ENCODE measurements at places on chromosomes 7 and 10. TPM values are rescaled to one million over a fixed set of nuclear protein-coding genes. Genes with fewer than 3 reads are reported as not detected.

DNA sequence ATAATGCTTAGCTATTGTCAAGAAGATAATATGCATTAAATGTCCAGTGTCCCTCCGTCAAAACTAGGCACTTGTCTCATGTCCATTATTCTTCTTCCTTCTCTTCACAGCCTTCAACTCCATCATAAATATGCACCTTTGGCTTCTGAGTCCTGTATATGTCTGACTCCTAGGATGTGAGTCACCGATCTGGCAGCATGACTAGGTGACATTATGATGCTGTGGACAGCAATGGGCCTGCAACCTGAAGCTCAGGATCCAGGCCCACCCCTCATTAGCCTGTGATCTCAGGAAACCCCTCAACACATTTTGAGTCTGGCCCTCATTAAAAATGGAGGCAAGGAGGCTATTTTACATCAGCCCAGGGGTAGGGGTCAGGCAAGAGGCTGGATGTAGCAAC, 362.5 kb upstream of the ZMIZ1 start:
- H3K36me3 ChIP-seq, result no peaks in the 10 kb centered on the region
- DNase-seq, result no peak
- H3K27me3 ChIP-seq, result no peaks in the 10 kb centered on the region

GRCh38 chr7:124649397-124650014, 116.1 kb downstream of the GPR37 start:
- H3K4me1 ChIP-seq, result no peaks in the 10 kb centered on the region
- H3K36me3 ChIP-seq, result no peaks in the 10 kb centered on the region
- H3K4me3 ChIP-seq, result no peak overlapping the region
- no peak for DNase-seq

GRCh38 chr10:72858067-72858466, 35.5 kb upstream of the OIT3 start:
- H3K27ac ChIP-seq, result no peak overlapping the region
- no peak for DNase-seq
- no peak overlapping the region for H3K4me3 ChIP-seq

GRCh38 chr7:112887337-112887736, 97.1 kb upstream of the TMEM168 start:
- H3K4me3 ChIP-seq, result no peak overlapping the region
- no peaks in the 10 kb centered on the region for H3K27me3 ChIP-seq
- no peaks in the 10 kb centered on the region for H3K36me3 ChIP-seq
- no peak for DNase-seq
- peaks cover 19% of the 10 kb centered on the region for H3K4me1 ChIP-seq

GRCh38 chr7:36758879-36759278, 34.6 kb upstream of the AOAH start:
- no peak overlapping the region for H3K4me3 ChIP-seq
- H3K4me1 ChIP-seq, result no peaks in the 10 kb centered on the region
- no peak overlapping the region for H3K27ac ChIP-seq
- no peaks in the 10 kb centered on the region for H3K27me3 ChIP-seq

GRCh38 chr10:88618496-88618895, 31.9 kb downstream of the LIPJ start:
- DNase-seq, result no peak
- no peak overlapping the region for H3K27ac ChIP-seq
- H3K27me3 ChIP-seq, result no peaks in the 10 kb centered on the region
- no peak overlapping the region for H3K4me3 ChIP-seq
- no peaks in the 10 kb centered on the region for H3K4me1 ChIP-seq

DNA sequence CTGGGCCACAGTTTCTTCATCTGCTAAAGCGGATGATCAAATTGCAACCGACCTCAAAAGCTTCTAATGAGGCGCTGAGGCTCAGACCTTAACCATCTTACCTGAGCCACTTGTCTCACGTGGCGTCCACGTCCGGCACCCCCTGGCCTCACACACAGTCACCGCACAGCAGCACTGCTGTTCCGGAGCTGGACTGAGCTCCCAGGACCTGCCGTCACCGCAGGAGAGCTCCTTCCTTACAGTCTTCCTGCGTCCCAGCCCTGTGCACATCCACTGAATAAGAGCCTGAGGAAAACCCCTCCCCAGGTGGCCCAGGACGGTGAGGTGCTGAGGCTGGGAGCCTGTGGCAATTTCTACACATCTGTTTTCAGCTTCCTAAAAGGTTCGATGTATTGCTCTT, 35.7 kb downstream of the TNS3 start:
- H3K27ac ChIP-seq, result no peak overlapping the region
- H3K4me3 ChIP-seq, result no peak overlapping the region
- no peaks in the 10 kb centered on the region for H3K36me3 ChIP-seq
- no peaks in the 10 kb centered on the region for H3K27me3 ChIP-seq

DNA sequence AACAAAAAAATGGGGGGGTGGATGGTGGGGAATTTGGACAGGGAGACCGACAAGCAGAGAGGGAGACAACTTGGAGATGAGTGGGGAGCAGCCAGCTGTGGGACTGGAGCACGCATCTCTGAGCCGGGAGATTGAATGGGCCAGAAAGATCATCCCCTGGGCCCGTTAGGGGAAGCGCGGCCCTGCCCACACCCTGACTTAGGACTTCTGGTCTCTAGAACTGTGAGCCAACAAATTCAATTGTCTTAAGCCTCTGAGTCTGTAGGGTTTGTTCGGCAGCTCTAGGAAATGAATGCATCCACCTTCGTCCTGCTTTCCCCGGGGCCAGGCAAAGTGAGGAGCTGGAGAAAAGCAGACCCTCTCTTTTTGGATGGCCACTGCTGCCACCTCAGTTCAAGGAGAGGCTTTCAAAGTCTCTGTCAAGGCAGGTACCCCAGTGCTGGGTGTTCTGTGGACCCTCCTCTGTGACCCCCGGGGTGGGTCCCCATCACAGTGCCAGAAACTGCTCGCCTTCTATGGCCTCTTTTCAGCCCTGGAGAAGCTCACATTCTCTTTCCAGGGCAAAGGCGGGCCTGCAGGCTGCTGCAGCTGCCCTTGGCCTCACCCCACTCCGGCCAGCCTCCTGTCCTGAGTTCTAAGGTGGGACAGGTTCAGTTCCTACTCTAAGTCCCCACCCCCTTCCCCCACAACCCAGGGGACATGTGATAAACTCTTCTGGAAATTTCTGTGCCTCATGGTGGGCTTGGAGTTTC, 423.2 kb downstream of the RPS24 start:
- H3K27ac ChIP-seq, result no peak overlapping the region
- peaks cover 12% of the 10 kb centered on the region for H3K4me1 ChIP-seq
- no peaks in the 10 kb centered on the region for H3K36me3 ChIP-seq
- DNase-seq, result no peak
- no peak overlapping the region for H3K4me3 ChIP-seq
- no peaks in the 10 kb centered on the region for H3K27me3 ChIP-seq

The ABCB4 gene
- total RNA-seq, result 1.2 TPM

The HOXA9 gene
- 0.50 TPM for total RNA-seq

The PRXL2A gene
- total RNA-seq, result 25.6 TPM

The AGR2 gene
- not detected for total RNA-seq
